A673 (cell line): ENCODE measurements at places on chromosomes 2 and 18. TPM values are rescaled to one million over a fixed set of nuclear protein-coding genes. Genes with fewer than 3 reads are reported as not detected.

Gene ATP6V1B1
- total RNA-seq = 6.4 and 6.5 TPM in 2 replicates

Gene CFC1
- total RNA-seq = not detected in 2 replicates

Gene UPP2
- total RNA-seq = not detected in 2 replicates

Gene IL18R1
- not detected in 2 replicates for total RNA-seq

Gene UGT1A3
- not detected in 2 replicates for total RNA-seq

Gene TUBA4B
- not detected in 2 replicates for total RNA-seq

DNA sequence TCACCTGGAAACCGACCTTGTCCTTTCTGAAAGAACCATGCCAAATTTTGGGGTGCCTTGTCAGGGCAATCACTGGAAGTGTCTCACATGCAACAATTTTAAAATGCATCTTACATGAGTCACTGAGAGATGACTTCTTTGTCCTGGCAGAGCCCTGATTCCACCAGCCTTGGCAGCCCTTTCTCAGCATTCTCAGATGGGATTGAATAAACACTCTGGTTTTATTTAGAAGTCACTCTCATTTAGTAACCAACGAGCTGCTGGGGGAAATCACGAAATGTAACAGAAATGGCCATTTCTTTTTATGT is 3.8 kb upstream of the ATP8B1 start:
- DNase-seq = peak; percentile 50

- no peak for DNase-seq
Observed at GRCh38 chr2:200077838-200078237, 122.5 kb downstream of the MAIP1 start.

GRCh38 chr2:71216501-71216900 is 10.4 kb downstream of the PAIP2B start:
- no peak for DNase-seq

DNA sequence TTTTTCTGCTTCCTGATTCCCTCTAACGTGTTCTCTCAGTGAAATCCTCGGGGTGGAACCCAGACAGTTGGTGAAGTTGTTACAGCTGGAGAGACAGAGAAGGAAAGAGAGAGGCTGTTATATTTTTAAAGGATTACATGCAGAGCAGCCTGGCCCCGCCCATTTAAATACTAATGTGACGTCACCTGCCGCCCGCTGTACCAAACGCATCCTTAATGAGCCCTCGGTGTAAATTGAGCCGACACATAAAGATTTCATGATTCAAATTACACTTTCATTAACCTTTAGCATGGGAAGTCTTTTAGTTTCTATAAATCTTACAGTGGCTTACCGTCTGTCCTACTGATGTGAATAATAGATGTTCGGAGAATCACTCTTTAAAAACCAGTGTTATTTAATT is 164.0 kb upstream of the SIX3 start:
- DNase-seq = peak; percentile 88

GRCh38 chr2:149733936-149734685 is 146.5 kb upstream of the MMADHC start:
- peak; percentile 96 for DNase-seq

GRCh38 chr2:77484026-77484425 is 38.1 kb downstream of the LRRTM4 start:
- peak; percentile 33 for DNase-seq

DNA sequence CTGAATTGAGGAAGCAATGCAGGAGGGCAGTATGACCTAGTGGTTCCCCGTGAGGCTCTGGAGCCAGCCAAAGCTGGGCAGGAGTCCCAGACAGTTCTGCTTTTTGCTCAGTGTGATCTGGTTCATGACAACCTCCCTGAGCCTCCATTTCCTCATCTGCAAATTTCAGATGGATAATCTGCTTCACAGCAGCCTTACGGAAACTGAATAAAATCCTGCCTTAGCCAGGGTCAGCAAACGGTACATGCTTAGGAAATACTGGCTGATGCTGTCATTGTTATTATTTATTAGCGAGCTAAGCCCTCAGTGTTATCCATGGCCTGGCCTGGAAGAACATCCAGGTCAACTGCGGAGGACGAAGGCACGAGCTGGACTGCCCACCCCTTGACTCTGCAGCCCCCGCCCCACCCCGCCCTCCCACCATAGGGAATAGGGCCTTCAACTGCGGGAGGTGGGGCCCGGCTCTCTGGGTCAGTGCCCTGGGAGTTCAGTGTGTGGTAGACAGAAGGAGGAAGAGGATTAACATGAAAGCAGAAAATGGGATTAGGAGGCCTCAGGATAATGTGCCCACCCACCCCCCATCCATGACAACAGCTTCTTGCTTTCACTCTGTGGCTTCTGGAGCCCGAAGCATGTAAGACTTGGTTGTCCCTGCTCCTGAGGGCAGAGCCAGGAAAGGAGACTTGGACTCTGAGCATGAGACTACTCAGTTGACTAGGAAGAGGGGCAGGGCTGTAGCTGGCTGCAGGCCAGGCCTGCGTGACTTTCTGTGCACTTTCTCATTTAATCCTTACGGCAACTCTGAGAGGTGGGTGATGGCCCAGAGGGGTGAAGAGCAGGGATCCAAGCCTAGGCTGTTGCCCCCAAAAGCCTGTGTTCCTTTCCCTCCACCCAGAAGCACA is 13.1 kb downstream of the PKDCC start:
- DNase-seq = peak; percentile 85

GRCh38 chr2:15084826-15085489 is 452.4 kb downstream of the LRATD1 start:
- DNase-seq = no peak

- DNase-seq = no peak
Observed at GRCh38 chr2:213216461-213216860, 65.0 kb upstream of the IKZF2 start.

GRCh38 chr18:2901423-2901985 is 54.7 kb downstream of the EMILIN2 start:
- no peak for DNase-seq

GRCh38 chr2:232386740-232387450 is 8.3 kb downstream of the ALPP start:
- no peak for DNase-seq

- no peak for DNase-seq
Observed at GRCh38 chr2:134284119-134284670, 30.3 kb downstream of the MGAT5 start.

DNA sequence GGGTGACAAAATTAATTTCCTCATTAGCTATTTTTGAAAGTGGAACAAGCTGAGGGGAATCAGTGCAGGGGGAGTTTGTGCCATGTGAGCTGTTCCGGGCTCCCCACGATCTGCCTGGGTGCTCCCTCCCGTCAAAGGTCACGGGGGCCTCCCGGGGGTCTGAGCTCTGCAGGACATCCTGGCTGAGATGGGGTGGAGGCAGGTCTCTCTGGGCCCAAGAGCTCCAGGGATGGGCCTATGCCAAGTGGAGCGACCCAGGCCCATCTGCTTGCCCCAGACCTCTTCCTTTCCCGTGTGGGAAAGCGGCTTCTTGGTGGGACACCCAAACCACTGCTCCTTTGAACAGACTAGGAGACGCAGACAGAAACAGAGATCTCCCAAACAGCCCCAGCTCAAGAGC is 143.3 kb upstream of the ID2 start:
- DNase-seq = no peak

DNA sequence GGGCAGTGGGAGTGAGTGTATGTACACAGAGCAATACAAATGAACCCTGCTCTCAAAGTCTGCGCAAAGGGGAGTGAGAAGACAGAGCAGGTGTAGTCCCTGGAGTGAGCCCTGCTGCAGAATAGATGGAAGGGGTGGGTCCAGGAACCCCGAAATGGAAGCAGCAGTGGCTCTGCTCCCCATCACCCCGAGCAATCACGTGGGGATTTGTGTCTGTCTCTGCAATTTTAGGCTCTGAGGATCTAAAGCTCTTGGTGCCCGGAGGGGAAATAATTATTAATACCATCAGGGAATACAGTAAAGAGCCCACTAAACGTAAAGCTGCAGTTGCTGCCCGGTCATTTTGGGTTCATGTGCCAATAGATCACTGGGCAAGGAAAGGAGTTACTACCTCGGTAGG is 118.3 kb downstream of the LPIN1 start:
- no peak for DNase-seq

- DNase-seq = no peak
Observed at GRCh38 chr2:164754157-164755093, 87.2 kb downstream of the COBLL1 start.

GRCh38 chr2:168312036-168312822 is 64.8 kb upstream of the STK39 start:
- DNase-seq = no peak

DNA sequence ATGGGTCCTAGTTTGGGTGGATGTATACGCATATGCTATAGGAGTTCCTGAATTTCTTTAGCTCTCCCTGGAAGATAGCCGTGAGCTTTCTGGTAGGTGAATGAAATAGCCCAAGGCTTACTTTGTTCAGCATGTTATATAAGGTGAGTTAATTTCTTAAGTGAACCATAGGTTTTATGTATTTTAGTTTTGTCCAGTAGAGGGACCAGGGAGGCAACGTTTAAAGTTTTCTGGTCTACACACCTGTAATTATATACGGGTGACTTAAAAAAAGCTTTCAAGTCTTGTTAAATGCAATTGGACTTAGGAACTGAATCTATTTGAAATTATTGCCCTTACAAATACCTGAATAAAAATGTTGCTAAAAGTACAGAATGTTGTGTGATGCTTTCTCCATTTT is 402.5 kb upstream of the DDX18 start:
- no peak for DNase-seq

DNA sequence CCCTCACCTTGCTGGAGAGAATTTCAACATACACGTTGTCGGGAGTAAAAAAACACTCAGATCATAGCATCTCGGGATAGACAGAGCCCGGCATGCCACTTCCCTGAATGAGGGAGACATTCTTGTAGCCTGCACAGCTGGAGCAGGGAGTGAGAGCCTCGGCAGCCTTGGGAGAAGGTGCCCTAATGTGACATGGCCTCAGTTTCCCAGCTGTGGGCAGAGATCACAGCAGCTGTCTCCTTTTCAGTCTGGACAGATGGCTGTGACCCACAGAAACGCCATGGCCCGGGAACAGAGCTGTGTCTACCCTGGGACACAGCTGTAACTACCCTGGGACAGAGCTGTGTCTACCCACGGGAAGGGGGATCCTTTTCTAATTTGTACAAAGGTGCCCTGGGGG is 55.9 kb downstream of the HS1BP3 start:
- DNase-seq = no peak
